ENCODE measurements at places on chromosomes 2 and 18.

- DNase-seq: peak; percentile 14
Observed at GRCh38 chr2:70498054-70498453, 55.6 kb downstream of the TGFA start.

GRCh38 chr18:23837591-23837990, 148.3 kb downstream of the LAMA3 start:
- DNase-seq: no peak

DNA sequence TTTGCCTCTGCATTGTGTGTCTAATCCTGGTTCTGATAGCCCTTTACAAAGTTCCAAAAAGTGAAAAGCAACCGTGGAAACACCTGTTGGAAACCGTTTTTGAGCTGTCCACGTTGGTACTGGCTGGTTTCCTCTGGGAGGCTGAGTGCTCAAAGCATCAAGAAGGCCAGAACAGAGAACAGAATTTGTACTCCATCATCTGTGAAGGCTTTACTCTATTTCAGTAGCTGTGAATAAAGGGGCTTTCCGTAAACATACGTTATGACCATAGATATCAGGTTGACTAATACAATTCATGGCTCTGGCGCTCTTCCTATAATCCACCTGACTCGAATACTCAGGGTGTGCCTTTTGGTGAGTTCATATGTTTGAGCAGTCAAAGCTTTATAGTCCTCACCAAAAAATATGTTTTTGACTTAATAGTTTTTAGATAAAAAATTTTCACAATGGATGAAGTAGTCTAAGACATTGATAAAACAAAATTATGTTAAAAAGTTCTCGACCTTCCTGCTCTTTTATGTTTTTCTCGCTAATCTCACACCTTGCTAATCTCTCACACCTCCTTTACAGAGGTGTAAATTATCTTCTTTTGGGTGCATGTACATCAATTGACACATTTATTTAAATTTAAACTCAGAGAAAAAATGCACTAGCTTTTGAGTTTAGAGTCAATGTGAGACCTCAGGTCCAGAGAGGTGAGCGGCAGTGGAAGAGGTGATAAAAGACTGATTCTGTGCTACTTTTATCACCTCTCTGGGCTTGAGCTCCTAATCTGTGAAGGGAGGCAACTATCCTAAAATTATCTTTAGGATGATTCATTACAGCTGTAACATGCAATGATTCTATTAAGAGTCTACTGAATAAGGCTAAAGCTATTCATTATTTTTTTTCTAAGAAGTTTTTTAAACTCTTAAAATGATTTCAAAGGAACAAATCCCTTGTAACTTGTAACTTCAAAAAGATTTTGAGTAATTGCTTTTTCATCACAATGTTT, 65.3 kb downstream of the CXCR4 start:
- no peak for DNase-seq

GRCh38 chr18:60894254-60894945, 438.8 kb upstream of the CDH20 start:
- DNase-seq: no peak

DNA sequence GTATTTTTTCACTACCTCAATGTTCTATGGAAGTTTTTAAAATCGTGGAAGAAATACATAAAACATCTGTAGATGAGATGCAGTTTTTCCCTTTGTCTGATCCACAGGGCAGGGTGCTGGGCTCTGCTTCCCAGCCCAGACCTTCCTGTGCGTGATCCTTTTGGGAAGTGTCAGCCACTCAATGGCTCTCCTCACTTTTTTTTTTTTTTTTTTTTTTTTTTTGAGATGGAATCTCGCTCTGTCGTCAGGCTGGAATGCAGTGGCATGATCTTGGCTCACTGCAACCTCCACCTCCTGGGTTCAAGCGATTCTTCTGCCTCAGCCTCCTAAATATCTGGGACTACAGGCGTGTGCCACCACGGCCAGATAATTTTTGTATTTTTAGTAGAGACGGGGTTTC, 32.8 kb downstream of the SOWAHC start:
- DNase-seq: no peak

GRCh38 chr2:96890726-96891385, 21.0 kb upstream of the SEMA4C start:
- DNase-seq: no peak

DNA sequence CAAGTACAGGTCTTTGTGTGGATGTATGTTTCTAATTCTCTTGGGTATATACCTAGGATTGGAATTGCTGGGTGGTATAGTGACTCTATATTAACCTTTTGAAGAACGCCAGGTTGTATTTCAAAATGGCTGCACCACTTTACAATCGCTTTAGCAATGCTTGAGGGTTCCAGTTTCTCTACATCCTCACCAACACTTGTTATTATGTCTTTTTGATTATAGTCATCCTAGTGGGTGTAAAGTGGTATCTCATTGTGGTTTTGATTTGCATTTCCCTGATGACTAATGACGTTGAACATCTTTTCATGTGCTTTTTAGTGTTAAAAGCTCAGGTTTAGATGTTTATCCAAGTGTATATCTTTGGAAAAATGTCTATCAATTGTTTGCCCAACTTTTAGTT, 39.5 kb downstream of the CTIF start:
- no peak for DNase-seq

DNA sequence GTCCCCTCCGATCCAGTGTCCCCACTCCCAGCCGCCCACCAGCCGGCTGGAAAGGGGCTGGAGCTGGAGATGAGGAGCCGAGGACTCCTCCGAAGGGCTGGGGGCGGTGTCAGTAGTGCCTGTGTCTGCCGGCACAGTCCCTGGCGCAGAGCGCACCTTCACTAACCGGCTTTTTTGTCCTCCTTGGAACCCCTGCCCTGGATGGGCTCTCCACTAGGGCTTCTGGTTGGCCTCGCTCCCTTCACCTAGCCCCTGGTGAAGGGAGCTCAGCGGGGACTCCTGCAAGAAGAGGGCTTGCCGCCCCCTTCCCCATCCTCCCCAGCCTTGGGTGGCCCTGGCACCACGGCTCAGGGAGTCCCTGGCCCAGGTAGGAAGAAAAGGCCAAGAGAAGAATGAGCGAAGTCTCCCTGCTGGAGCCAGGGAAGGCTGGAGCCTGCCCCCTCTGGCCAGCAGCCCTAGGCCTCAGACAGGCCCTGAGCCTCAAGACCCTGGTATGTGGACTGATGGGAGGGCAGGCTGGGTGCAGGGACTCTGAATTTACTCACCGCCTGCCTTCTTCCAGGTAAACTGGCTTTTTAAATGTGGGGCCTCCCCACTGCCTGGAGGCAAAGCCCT, 570 bp upstream of the ECEL1 start:
- DNase-seq: peak; percentile 70

- no peak for DNase-seq
Observed at GRCh38 chr2:232441147-232441651, 14.8 kb upstream of the ALPI start.

GRCh38 chr18:74148543-74149070, 284 bp downstream of the TIMM21 start:
- DNase-seq: peak; percentile 26

- DNase-seq: no peak
Observed at GRCh38 chr2:229363185-229363814, 92.2 kb upstream of the PID1 start.

DNA sequence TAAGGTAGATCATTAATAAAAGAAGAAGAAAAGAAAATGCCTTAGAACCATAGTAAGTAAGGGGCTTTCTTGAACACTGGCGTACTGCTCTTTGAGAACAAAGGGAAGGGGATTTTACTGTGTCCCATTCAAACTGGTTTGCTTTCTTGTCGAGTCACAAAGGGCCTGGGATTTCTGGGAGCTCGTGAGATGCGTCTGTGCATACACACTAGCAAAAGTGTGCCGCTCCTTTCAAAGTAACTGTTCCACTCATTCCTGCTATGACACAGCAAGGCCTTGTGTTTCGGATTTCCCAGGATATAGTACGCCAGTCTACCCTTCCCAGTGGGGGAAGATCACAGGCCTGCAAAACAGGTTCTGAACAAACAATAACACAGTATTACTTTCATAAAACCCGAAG, 93.0 kb downstream of the KCTD18 start:
- peak; percentile 90 for DNase-seq

GRCh38 chr2:157849591-157849990, 26.5 kb downstream of the ACVR1 start:
- no peak for DNase-seq

- DNase-seq: no peak
Observed at GRCh38 chr2:68799140-68800026, 64.8 kb downstream of the ARHGAP25 start.
